LNCaP clone FGC (cell line): ENCODE measurements at places on chromosomes 1 and 21.

GRCh38 chr1:214546084-214546483 lies 5.3 kb downstream of the PTPN14 start:
- no peak for DNase-seq

GRCh38 chr1:7223334-7224080 lies 438.3 kb downstream of the CAMTA1 start:
- no peak for DNase-seq

DNA sequence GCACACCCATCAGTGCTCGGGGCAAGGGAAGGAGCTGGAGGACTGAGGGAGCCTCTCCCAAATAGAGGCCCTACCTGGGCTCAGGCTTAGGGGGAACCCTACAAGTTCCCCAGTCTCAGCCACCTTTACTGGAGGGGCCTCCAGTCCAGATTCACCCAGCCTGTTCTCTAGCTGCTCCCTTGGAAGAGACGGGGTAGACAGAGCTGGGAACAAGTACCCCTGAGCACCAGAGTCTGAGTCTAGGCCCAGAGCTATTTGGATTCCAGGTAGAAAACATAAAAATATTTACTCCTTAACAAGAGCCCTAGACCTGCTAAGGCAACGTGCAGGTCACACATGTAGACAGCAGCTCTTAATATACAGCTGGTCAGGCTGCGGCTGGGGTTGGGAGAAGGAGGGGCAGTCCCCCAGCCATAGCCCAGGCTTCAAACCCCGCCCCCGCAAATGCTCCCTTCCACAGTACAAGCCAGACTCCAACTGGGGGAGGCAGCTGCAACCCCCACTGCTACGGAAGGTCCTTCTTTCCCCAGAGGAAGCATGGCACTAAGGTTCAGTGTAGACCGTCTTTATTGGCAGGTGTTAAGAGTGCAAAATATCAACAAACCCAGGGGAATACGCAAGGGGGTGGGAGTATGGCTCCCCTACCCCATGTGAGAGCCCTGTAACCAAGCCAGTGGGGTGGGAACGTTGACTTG lies 8.0 kb downstream of the TENT5B start:
- no peak for DNase-seq

GRCh38 chr1:41448821-41449220 lies 35.7 kb downstream of the EDN2 start:
- no peak for DNase-seq

- no peak for DNase-seq
Observed at GRCh38 chr1:3996846-3997705, 97.0 kb upstream of the C1orf174 start.

- no peak for DNase-seq
Observed at GRCh38 chr1:53722025-53722424, 16.9 kb downstream of the GLIS1 start.
